Stimulated activated CD8-positive, alpha-beta memory T cell treated with anti-CD3 and anti-CD28 coated beads, Interleukin-4, amount 100 ng/mL, for 1 hour (primary cell): ENCODE measurements at places on chromosomes 2 and 18.

DNA sequence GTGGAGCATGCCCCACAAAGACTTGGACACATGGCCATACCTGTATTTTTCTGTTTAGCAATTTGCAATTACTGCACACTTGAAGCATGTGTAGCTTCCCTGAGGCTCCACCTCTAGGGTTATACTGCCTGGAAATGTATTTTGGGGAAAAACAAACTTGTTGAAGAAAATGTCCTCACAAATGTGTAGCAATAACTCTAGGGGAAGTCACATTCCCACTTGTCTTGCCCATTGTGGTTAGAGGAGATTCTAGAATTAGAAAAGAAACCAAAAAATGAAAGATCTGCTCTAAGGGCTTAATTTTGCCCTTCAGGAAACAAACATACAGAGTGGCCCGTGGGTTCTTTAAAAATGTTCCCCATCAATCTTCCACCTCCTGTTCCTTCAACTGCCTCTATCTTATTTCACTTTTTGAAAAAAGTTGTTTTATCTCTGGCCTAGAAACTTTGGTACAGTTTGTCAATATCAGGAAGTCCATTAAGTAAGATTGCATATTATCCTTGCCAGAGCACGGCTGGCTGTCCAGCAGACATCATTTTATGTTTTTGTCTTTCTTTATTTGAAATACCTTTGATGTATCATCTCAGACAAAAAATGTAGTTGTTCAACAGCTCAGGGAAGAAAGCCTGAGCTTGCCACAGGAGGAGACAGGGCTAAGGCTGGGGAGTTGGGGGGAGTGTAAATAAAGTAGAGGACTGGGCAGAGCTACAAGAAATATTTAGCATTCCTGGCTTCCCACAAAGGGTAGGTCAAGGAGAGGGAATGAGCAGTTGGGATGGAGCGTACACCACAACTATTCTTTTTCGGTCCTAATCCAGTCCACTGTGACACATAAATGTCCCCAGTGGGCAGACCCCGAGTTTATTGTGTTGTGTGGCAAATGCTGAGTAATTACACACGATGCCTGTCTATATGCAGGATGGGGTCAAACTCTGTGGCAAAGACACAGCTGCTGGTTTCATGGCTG, 96.8 kb upstream of the CDC42EP3 start:
- no peak for DNase-seq

GRCh38 chr2:150280231-150280630, 207.2 kb downstream of the RND3 start:
- no peak for DNase-seq

- DNase-seq: no peak
These were observed 128.4 kb upstream of the CBLN2 start for GRCh38 chr18:72672364-72673184.

GRCh38 chr18:62587689-62588088, 64.9 kb downstream of the ZCCHC2 start:
- DNase-seq: no peak
